ENCODE measurements at places on chromosomes 13 and 19. TPM values are rescaled to one million over a fixed set of nuclear protein-coding genes. Genes with fewer than 3 reads are reported as not detected.

SULT2B1 gene
- total RNA-seq: not detected

KCNC3 gene
- total RNA-seq: 2.3 TPM

SBK3 gene
- total RNA-seq: 0.16 TPM

GSX1 gene
- not detected for total RNA-seq

ETFB gene
- total RNA-seq: 37.6 TPM
